ENCODE measurements at places on chromosomes 5 and 9. TPM values are rescaled to one million over a fixed set of nuclear protein-coding genes. Genes with fewer than 3 reads are reported as not detected.
A peak's percentile ranks its signal among the peaks of the same experiment; 100 is the strongest.

Gene IL5
- not detected for total RNA-seq

Gene ESM1
- not detected for total RNA-seq

Gene SV2C
- not detected for total RNA-seq

Gene SH3GL2
- total RNA-seq, result not detected

Gene HTR1A
- not detected for total RNA-seq

Gene IFNA10
- not detected for total RNA-seq

Gene FGF1
- total RNA-seq, result 6.9 TPM

Gene HMGCR
- total RNA-seq, result 75.9 TPM

Gene FTMT
- not detected for total RNA-seq

Gene SPAG8
- total RNA-seq, result 3.3 TPM

Gene IL33
- not detected for total RNA-seq

Gene SIT1
- total RNA-seq, result not detected

Gene TJP2
- 50.4 TPM for total RNA-seq

GRCh38 chr5:76169146-76169905 is 86.1 kb downstream of the SV2C start:
- no peak for DNase-seq

- DNase-seq, result no peak
These were observed 66.5 kb downstream of the ERCC6L2 start for GRCh38 chr9:95942016-95942415.

DNA sequence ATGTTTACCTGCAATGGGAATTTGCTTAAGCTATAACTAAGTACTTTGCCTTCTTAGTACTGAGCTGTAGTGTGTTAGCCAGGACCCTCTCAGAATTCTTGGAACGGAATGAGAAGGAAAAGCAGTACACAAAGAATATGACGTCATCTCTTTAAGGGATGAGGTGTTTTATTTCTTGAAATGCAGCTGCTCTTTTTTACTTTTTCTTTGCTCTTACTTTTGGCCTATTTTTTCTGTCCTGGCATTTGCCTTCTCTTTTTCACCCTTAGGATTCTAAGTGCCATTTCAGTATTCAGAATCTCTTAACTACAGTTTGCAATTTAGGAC is 10.1 kb downstream of the KIF2A start:
- DNase-seq, result no peak

DNA sequence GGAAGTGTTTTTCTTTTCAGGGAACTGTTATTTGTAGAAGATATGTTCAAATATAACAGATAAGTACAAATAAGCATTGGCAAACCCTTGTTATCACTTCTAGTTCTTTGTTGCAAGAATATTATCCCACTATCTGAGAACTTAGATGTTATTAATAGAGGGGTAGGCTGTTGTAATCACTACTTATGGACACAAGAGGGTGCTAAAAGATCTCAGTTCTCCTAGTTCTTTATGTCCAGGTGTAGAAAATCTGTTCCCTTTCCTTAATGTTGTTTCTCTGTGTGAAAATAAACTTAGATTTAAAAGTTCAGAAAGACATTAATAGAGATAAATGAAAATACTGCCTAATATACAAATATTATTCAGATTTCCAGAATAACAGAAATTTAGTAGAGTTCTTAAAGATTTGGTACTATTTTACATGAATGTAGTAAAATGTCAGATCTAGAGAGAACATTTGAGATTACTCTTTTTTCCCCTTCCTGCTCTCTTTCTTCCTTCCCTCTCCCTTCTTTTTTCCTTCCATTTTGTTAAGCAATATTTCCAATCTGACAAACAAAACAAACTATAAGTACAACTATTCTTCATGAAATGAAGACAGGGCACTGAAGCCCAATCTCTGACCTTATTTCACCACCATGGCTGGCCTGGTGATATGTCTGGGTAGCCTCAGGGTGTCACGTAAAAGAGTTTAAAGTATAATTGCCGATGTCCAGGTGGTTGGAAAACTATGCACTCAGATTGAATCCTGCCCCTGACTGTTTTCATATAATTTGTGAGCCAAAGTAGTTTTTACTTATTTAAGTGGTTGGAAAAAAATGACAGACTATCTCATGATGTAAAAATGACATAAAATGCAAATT is 43.6 kb upstream of the C5orf46 start:
- no peak for DNase-seq

GRCh38 chr9:71830153-71830552 is 61.8 kb upstream of the CEMIP2 start:
- no peak for DNase-seq

DNA sequence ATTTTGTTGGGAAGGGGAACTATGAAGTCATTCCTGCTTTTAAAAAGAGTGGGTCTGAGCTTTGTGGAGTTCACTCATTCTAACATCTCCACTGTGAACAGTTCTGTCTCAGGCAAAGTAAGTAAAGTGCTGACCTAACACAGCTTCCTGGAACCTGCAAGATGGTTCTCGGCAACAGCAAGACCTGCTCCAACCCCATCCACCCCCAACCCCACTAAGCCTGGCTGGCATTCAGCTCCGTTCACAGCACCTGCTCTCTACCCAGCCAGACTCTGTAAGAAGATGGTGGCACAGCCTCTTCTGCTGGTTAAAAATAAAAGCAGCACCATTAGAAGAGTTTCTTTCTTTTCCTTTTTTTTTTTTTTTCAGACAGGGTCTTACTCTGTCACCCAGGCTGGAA is 42.0 kb downstream of the EPB41L4B start:
- no peak for DNase-seq

GRCh38 chr9:28267351-28267750 is 694.1 kb upstream of the C9orf72 start:
- DNase-seq, result no peak

DNA sequence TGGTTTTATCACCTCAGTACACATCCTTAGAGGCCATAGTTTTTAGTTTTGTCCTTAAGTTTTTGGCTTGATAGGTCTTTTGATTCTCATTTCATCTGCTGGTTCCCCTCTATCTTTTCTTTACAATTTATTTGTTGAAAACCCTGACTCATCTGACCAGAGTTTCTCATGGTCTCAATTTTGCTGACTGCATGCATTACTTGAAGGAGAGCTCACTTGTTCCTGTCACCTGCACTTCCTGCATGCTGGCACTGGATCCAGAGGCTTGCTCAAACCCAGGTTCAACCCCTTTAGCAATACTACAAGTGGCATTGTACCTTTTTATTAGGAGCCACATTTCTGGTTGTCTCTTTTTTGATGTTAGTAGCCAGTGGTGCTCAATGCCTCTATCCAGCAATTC is 26.7 kb downstream of the FBXO10 start:
- DNase-seq, result no peak

DNA sequence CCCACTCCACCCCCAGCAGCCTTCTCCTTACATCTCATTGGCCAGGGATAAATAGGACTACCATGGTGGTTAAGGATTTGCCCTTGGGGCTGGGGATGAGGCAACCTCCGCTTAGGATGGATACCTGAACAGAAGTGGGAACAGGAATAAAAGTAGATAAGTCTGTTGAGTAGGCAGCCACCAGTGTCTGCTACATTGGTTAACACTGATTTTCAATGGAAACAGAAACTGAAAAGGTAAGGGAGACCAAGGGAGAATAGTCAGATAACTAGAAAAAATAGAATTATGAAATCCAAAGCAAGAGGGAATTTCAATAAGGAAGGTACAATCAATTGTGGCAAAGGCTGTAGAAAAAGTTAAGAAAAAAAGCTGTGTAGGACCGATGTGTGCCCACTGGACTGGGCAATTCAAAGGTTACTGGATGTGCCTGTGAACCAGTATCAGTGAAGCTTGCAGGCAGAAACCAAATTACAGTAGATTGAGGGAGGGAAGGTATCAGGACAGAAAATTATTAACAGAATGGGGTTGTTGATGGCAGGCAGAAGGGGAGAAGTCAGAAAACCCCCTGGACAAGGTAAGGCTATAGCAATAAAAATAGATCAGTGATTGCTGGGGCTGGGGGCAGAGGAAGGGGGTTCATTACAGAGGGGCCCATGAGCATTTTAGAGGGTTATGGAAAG is 48.7 kb downstream of the DNAJC21 start:
- no peak for DNase-seq

DNA sequence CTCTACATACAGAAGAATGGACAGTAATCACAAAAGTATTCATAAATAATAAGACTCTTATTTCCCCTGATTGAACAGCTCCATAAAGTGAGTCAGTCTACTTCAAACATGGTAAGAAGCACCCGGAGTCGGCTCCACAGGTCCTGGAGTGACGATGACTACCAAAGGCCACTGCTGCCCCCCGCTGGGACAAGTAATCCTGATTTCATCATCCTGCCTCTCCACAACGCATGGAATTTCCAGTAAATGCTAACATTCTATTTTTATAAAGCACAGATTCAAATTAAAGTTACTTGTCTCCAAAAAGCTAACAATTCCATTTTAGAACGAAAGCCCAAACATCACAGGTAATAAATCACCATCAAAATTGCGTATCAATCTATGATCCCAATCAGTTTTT is 16.2 kb downstream of the ATPSCKMT start:
- no peak for DNase-seq

GRCh38 chr5:73858776-73859175 is 232.8 kb downstream of the ARHGEF28 start:
- DNase-seq, result no peak

GRCh38 chr5:82405618-82406204 is 127.6 kb upstream of the RPS23 start:
- no peak for DNase-seq

GRCh38 chr5:58392496-58392895 is 67.4 kb downstream of the PLK2 start:
- no peak for DNase-seq

- no peak for DNase-seq
These were observed 154.9 kb downstream of the C9orf50 start for GRCh38 chr9:129465834-129466535.

GRCh38 chr5:14101922-14102321 is 41.2 kb upstream of the TRIO start:
- no peak for DNase-seq

GRCh38 chr5:37836235-37836591 is 3.6 kb downstream of the GDNF start:
- DNase-seq, result no peak

DNA sequence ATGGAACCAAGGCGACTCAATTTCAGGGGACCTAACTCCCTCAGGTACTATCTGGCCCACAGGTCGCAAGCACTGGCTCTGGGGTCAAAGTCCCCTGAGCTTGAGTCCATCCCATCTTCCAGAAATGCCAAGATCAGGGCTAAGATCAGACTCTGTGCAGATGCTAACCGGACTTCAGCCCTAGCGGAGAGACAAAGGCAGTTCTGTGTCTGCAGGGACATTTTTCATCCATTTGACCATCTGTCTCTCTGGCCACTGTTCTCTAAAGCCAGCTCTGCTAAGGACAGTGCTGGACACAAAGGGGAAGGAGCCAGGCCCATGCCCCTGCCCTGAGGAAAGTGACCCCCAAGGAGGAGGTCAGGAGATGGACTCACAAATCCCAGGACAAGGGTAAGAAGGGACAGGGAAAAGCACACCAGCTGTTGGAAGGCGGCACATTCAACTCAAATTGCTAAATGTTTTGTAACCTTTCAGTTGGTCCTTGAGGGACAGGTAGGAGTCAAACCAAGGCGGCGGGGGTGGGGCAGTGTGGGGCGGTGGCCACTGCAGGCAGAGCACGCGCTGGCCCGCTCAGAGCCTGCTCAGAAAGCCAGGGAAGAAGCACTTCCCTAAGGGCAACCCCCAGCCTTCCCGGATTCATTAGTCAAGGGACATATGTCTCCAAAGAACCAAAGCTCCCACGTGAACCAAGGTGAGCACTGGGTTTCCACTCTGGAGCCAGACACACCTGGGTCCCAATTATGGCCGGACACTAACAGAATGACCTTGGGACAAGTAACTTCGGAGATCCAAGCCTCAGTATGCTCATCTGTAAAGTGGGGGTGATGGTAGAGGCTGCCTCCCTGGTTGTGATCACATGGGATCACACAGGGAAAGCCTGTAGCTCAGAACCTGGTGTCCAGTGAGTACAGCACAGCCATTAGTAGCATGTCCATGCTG is 42.8 kb downstream of the STK10 start:
- DNase-seq, result no peak

DNA sequence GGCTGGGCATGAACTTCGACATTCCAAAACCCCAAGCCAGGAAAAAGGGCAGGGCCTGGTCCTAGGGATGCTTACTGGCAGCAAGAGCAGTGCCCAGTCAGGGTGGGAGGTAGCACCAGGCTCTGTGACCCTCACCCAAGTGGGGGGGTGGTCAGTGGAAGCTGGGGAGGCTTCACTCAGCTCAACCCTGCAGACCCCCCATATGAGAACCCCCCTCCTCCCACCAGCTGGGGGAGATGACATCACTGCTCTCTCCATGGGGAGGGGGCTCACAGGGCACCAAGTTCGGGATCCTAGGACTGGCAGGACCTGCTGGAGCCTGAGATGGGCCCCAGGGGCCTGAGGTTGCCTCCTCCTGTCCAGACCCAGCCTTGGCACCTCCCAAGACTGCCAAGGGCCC is 4.7 kb downstream of the DNLZ start:
- DNase-seq, result no peak

GRCh38 chr5:84383816-84384603 is 670 bp downstream of the EDIL3 start:
- peak; percentile 93 for DNase-seq

DNA sequence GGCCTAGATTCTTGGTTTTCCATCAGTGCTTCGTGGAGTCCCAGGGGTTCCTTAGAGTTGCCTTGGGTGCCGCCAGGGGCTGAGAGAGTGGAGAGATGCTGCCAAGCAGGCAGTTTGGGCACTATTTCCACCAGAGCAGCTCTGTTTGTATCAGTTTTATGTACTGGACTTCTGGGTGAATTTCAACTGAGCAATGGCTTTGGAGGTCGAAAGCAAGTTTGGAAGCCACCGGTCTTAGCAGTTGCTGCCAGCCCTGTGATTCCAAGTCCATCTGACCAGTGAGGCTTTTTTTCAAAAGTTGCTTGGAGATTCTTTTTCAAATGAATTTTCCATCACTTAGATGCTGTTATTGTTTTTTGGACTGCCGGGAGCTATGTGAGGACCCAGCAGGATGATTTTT is 68.5 kb downstream of the ANGPTL2 start:
- DNase-seq, result no peak

DNA sequence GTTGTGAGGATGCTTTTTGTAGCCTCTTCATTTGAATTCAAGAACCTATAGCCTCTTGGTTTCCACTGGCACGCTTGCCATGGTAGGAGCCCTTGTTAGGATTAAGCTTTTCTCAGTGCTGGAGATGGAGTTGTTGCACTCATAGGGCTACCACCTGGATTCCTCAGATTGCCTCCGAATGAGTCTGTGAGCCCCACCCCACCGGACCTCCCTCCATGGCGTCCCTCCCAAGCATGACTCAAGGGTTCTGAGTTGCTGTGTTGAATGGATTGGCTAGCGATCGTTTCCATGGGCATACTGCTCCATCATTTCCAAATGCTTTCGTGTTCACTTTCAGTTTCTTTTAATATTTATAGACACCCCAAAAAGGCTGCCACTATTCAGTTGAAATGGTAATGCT is 69.9 kb downstream of the DAPK1 start:
- DNase-seq, result no peak

DNA sequence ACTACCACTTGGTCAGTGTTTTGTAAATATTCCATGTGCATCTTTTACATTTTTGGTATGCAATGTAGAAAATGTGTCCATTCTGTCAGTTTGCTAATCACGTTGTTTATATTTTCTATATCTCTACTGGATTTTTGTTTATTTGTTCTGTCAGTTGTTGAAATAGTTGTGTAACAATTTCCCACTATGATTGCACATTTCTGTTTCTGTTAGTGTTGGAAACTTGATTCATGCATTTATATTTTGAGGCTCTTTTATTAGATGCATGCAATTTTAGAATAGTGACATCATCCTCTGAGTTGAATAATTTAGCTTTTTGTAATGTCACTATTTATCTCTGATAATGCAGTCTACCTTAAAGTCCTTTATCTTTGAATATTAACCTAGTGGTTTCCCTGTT is 25.8 kb upstream of the LECT2 start:
- no peak for DNase-seq

GRCh38 chr5:172219296-172219695 is 25.3 kb downstream of the EFCAB9 start:
- DNase-seq, result no peak
